ENCODE measurements at places on chromosomes 12 and 14. TPM values are rescaled to one million over a fixed set of nuclear protein-coding genes. Genes with fewer than 3 reads are reported as not detected.

The TMEM179 gene
- not detected for total RNA-seq

The NEUROD4 gene
- total RNA-seq, result not detected

The RDH11 gene
- 104 TPM for total RNA-seq

The PRDM4 gene
- 49.6 TPM for total RNA-seq

The SLC17A8 gene
- total RNA-seq, result not detected

The GNG2 gene
- 1.6 TPM for total RNA-seq

The ZDHHC22 gene
- total RNA-seq, result not detected

The MGAT2 gene
- total RNA-seq, result 126 TPM

The CCDC175 gene
- total RNA-seq, result not detected

The GALNT8 gene
- 0.27 TPM for total RNA-seq

The WASHC4 gene
- 245 TPM for total RNA-seq

The CLEC4C gene
- total RNA-seq, result not detected

The IFI27 gene
- 346 TPM for total RNA-seq

The BRF1 gene
- 40.8 TPM for total RNA-seq

The PMEL gene
- total RNA-seq, result 0.40 TPM

The MIPOL1 gene
- total RNA-seq, result 55.2 TPM

The GNB3 gene
- total RNA-seq, result 3.1 TPM

The DCAF4 gene
- total RNA-seq, result 16.0 TPM

The KLHL33 gene
- total RNA-seq, result not detected

The MYF5 gene
- not detected for total RNA-seq

The MEG3 gene
- total RNA-seq, result 12.7 TPM

The GDF3 gene
- total RNA-seq, result 0.65 TPM

The KRT6C gene
- total RNA-seq, result not detected

The NTN4 gene
- total RNA-seq, result 68.2 TPM

The NGB gene
- total RNA-seq, result not detected

The TAS2R14 gene
- total RNA-seq, result 6.8 TPM

The OR6C2 gene
- total RNA-seq, result not detected

The CIROP gene
- total RNA-seq, result not detected

The PLXNC1 gene
- 0.07 TPM for total RNA-seq

The FAM186B gene
- 0.43 TPM for total RNA-seq

The LRIG3 gene
- 94.5 TPM for total RNA-seq

The LAG3 gene
- 0.14 TPM for total RNA-seq

The POTEG gene
- not detected for total RNA-seq

The HOXC9 gene
- 0.22 TPM for total RNA-seq

The KRT1 gene
- not detected for total RNA-seq

The LRFN5 gene
- total RNA-seq, result 0.07 TPM
